ENCODE measurements at places on chromosomes 7 and 10.

GRCh38 chr7:21550821-21551531 is 8.1 kb downstream of the DNAH11 start:
- peak; percentile 6 for DNase-seq

DNA sequence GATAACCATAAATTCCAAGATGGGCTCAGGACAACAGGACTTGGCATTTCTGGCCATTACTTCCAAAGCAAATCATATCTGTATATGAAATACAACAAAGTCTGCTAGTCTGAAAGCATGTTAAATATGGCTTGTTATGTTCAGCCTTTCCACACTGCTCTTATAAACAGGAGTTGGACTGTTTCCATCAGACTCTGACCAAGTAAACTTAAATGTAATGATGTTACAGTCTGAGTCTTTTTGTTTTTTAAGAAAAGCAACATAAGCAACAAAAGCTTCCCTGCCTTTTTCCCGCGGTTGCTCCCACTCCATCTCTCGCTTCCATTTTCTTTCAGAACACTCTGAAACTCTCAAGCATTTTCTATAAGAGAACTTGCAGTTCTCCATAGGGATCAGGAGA is 8.1 kb upstream of the CDCA7L start:
- no peak for DNase-seq

DNA sequence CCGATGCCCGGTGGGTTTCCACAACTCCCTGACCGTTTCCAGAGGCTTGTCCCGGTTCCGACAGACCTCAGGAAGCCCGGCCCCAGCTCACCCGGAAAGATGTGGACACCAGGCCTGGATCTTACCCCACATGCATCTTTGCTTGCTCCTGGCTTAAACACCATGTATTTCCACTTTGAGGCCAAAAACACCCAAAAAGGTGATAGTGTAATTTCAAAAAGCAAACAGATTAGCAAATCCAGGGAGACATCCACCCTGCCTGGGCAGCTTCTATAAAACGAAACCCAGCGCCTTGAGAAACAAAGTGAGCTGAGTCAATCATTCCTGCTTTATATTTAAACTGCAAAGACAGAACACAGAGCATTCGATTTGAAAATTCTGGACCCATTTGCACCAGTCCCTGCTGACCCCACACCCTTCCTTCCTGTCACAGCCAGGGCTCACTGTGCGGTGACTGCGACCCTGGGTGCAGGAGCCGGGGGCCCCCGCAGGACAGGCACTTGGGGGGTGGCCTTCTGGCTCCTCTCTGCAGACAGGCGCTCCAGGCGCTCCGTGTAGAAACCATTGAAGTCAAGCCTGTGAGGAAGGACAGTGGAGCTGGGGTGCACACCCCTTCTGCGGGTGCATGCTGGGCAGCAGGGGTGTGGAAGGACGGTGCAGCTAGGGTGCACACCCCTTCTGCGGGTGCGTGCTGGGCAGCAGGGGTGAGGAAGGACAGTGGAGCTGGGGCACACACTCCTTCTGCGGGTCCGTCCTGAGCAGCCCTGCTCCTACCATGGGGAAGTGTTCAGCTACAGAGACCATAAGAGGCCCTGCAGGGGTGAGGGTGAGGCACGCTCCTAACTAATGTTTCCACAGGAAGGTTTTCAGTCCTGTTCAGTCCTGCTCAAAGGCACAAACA is 2.9 kb upstream of the ADAM8 start:
- DNase-seq: no peak

GRCh38 chr10:102235598-102235920 is 5.8 kb downstream of the PITX3 start:
- peak; percentile 34 for DNase-seq

DNA sequence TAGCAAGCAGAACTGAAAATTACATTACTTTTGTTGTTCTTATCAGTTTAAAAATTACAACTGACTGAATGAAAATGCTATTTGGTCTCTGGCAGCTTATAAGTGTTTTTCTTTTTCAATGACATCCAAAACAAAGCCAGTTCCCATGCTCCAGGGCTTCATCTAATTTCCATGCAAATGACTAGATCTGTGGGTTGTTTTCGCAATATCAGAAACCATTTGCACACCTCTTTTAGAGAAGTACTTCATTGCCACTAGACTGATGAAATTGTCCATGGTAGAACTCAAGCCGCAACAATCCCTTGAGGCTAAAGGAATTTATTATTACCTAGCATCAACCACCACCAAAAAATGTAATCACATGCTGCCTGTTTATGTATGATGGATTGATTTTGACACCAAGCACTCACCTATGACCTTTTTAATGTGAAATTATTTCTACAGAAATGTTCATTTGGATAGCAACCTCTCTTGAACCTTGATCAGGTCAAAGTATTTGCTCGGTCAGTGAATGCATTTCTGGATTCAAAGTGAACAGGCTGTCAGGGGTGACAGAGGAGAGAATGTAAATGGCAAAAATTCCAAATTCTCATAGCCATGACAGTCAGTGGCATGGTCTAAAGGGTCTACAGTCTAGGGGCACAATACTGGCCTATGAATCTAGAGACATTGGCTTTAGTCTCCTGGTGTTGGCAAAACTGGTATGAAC is 769.3 kb downstream of the SORCS1 start:
- DNase-seq: no peak

DNA sequence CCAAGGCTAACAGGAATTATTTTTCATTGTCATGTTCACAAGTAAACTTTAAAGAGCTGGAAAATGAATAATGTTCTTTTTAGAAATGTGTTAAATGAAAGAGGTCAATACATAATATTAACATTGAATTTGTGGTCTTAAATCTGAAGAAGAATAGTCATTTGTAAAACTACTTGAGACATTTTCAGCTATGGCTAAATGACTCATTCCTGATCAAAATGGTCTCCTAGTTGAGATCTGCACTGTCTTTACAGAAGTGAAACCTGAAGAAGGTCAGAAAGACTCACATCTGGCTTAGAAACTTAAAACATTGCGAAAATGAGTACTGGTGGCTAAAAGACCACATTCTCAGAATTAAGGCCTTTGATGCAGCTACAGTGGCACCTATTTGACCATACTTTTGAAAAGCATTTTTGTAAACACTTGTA is 5.9 kb downstream of the PIK3CG start:
- DNase-seq: no peak

GRCh38 chr10:35926846-35927245 is 284.8 kb upstream of the FZD8 start:
- no peak for DNase-seq

DNA sequence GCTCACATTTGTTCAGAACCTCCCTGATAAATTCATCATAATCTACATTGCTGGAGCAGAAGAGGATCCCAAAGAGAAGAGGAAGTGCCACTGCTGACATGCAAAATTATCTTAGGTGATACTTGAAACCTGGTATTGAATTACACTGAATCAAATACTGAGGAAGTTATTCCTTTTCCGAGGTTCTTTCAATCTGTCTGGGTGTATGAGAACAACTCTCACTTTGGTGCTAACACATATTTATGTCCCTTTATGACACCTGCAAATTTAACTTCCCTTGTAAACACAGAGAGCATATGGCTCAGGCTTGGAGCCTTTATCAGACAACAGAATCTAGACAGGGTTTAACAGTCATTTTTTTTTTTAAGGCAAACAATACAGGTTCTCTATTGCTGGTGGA is 131.4 kb downstream of the SRPK2 start:
- DNase-seq: no peak

- DNase-seq: no peak
Measured at GRCh38 chr7:150976529-150977381, 1.4 kb downstream of the KCNH2 start.

DNA sequence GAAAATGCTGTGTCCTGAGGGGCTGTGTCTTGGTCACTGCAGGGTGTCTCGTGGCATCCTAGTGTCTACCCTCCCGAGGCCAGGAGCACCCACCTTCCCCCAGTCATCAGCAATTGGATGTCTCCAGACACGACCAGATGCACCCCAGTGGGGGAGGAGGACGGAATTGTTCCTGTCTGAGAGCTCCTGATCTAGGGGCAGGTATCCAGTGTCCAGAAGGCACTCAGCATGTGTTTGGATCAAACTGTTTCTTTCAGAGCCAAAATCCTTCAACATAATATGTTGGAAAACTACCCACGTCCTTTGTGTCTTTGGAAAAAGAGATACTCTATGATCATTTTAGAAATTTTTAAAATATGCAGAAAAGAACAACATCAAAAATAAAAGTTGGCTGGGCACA is 16.9 kb downstream of the PRKRIP1 start:
- DNase-seq: no peak

DNA sequence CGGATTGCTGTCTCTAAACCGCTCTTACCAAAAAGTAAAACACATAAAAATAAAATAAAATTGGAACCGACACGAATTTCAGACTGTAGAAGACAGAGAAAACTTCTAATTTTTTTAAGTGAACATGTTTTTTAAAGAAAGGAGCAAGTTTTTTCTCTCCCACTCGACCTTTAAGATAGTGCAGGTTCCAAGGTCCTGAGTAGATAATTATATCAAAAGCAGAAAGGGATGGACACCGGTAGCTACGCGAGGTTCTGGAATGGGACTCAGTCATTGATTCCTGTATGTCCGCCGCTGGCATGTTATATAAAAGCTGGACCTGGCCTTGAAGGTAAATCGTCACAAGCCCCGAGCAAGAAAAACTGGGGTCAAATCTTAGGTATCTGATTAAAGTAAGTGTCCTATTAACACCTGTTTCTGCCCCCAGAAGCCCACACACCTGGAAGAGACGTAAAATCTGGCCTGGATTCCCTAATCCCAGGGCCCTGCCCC is 462 bp upstream of the CISD1 start:
- no peak for DNase-seq

- peak; percentile 24 for DNase-seq
Measured at GRCh38 chr10:50788951-50789945, 49.5 kb downstream of the ASAH2B start.

- no peak for DNase-seq
Measured at GRCh38 chr10:56012101-56012500, 349.0 kb downstream of the ZWINT start.

DNA sequence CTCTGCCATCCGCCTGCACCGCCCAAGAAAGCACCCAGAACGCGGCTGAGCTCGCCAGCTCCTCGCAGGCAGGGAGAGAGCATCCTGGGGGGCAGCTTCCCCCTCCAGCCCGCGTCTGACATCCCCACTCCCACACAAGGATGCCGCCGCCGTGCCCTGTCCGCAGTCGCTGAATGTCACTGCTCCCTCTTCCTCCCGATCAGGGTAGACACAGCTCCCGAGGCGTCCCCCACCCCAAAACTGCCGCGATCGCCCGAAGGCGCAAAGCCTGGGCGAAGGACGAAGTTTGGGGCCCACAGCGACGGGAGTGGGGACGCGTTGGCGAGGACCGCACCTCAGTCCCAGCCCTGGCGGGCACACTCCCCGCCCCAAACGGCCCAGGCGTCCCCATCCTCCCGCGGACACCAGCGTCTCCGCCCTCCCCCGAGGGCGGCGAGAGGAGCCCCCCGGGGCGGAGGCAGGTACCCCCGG is 1.5 kb upstream of the KAT6B start:
- DNase-seq: peak; percentile 38

GRCh38 chr10:66836057-66836456 is 89.8 kb upstream of the LRRTM3 start:
- peak; percentile 81 for DNase-seq

- peak; percentile 53 for DNase-seq
Measured at GRCh38 chr7:43362652-43363034, 220.3 kb upstream of the STK17A start.

GRCh38 chr10:6578795-6579182 is 1.3 kb downstream of the PRKCQ start:
- DNase-seq: no peak

- peak; percentile 77 for DNase-seq
Measured at GRCh38 chr7:55052741-55053427, 34.1 kb downstream of the EGFR start.

DNA sequence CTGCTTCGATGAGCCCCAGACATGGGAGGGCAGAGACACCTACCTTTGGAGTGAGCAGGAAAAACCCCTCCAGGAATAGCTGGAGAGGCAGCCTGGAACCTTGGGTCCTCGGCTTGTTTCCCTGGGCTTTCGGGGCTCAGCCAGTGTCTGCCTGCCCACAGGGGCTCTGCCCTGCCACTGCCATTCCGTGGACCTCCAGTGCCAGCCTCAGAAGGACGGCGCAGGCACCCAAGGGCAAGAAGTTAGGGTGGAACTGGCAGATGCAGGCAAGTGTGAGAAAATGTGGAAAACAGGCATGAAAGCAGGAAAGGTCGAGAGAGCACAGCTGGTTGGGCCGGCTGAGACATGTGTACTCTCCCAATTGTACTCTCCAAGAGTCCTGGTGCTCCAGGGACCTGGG is 281.5 kb downstream of the GRID1 start:
- no peak for DNase-seq

GRCh38 chr10:98269435-98269912 is 1.5 kb upstream of the LOXL4 start:
- peak; percentile 93 for DNase-seq

DNA sequence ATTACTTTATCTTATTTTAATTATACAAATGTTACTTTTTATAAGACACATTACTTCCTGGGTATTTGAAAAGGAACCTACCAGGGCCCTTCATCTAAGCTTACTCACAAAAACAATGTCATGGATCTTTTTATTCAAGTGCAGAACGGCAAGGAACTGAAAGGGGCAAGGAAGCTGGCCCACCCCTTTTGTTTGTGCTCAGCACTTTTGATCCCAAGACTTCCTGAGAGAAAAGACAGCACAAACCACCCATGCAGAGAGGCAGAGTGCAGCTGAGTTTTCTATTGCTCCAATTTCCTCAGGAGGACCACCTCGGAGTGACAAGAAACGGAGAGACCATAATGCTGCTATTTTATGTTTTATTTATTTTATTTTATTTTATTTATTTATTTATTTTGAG is 232.0 kb upstream of the NRP1 start:
- DNase-seq: no peak

DNA sequence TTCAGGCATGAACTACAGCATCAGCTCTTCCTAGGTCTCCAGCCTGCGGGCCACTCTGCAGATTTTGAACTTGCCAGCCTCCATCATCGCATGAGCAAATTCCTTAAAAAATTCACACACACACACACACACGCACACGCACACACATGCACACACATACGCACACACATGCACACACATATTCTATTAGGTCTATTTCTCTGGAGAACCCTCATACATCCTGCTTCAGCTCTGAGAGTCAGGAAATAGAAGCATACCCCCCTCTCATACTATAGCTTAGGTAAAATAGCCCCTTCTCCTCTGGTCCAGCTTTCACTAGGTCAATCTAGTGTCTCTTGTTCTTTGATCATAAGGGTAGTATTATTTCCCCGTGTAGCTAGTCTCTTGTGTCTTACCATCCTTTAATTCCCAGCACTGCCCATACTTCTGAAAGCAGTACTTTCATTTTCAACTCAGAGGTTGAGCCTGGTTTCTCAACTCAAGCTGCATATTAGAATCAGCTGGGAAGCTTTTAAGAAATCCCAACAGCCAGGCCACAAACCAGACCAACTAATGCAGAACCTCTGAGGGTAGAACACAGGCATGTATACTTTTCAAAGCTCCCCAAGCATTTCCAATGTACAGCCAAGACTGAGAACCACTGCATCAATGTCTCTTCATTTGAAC is 30.9 kb upstream of the ITGB8 start:
- peak; percentile 12 for DNase-seq

GRCh38 chr10:32771217-32771616 is 186.8 kb downstream of the ITGB1 start:
- no peak for DNase-seq

GRCh38 chr10:122303271-122304053 is 32.4 kb downstream of the BTBD16 start:
- DNase-seq: no peak

- no peak for DNase-seq
Measured at GRCh38 chr10:25786161-25786560, 147.9 kb upstream of the MYO3A start.
